ENCODE measurements at places on chromosomes 3 and 15.
A peak's percentile ranks its signal among the peaks of the same experiment; 100 is the strongest.

DNA sequence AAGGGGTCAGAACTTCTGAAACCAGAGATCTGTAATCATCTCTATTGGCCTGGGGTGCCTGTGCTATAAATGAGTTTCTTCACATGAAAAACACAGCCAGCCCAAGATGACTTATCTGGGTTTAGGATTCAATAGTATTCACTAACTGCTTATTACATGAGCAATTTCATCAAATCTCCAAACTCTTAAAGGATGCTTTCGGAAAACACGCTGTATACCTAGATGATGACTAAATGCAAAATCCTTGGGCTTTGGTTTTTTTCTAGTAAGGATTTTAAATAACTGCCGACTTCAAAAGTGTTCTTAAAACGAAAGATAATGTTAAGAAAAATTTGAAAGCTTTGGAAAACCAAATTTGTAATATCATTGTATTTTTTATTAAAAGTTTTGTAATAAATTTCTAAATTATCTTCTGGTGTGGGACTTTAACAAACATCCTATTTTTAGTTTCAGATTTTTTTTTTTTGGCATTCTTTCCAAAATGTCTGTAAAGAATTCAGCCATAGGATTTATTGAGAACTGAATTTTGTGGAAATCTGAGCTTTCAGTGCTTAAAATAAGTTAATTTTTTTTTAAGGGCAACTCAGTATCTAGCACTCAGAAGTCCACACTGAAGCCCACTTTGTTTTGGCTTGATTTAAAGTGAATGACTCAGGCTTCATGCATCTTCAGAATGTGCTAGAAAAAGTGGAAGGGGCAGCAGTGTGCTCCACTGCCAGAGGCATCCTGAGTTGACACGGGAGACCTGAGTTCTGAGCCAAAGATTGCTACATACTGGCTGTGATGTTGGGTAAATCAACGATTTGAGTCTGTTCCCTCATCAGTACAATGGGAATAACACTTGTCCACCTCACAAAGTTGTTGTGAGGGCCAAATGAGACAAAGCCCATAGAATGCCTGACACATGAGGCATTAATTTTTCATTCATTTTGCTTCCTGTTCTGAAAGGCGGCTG, 18.7 kb downstream of the TMEM43 start:
- DNase-seq: no peak

GRCh38 chr3:3170998-3171397, 8.5 kb downstream of the CRBN start:
- no peak for DNase-seq

DNA sequence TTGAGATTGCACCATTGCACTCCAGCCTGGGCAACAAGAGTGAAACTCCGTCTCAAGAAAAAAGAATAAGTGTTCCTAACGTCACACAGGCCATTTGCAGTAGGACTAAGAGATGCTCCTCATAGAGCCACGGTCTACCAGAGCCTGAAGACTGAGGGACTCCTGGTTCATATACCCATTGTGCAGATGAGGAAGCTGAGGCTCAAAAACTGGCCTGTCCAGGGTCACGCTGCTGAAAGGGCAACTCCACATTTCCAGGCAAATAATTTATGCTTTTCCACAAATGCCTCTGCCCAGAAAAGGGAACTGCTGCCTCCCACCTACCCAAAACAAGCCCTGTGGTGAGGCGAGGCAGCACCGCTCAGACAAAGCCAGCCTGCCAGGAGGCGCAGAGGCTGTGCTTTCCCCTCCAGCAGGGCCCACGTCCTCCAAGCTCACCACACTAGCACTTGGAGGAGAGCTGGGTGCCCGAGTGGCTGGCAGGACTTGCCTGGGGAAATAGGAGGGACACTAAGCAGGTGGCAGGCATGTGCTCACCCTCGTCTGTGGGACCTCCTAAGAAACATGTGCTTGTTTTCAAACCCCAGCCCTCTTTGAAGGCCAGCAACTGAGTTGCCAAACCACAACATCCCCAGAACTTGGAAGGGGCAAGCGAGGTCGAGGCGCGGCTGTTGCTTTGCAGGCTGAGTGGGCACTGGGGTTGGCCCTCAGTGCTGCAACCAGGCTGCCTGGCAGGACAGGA, 195.6 kb downstream of the XXYLT1 start:
- DNase-seq: no peak

GRCh38 chr3:105397974-105398373, 31.3 kb downstream of the ALCAM start:
- DNase-seq: no peak

GRCh38 chr3:45048244-45048643, 22.1 kb downstream of the CLEC3B start:
- DNase-seq: no peak

GRCh38 chr15:47688573-47689086, 28.7 kb upstream of the SEMA6D start:
- DNase-seq: no peak

DNA sequence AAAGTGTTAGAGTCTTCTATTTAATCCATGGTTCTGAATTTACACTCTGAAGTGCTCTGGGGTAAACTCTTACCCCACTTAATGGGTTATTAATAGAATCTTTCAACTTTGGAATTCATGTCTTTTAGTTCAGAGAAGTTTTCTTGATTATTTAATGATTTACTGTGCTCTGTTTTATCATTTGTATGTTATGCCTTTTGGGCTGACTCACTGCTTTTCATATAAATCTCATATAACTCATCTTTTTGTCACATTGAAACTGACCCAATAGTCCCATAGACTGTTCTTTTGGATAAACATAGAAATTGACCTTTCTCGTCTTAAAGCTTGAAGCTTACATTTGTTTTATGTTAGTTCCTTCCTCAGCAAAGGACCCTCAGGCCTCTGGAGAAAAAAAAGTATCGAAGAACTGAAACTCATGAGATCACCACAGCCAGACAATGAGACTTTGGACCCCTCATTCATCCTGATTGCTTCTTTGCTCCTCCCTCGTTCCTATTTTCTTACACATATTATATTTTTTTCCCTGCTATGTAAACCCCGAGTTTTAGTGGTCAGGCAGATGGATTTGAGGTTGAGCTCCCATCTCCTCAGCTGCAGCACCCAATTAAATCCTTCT, 229.1 kb upstream of the CBLB start:
- no peak for DNase-seq

- peak; percentile 6 for DNase-seq
Observed at GRCh38 chr15:88498996-88499395, 31.5 kb downstream of the MRPS11 start.

- no peak for DNase-seq
Observed at GRCh38 chr3:108804437-108804836, 18.1 kb upstream of the TRAT1 start.

DNA sequence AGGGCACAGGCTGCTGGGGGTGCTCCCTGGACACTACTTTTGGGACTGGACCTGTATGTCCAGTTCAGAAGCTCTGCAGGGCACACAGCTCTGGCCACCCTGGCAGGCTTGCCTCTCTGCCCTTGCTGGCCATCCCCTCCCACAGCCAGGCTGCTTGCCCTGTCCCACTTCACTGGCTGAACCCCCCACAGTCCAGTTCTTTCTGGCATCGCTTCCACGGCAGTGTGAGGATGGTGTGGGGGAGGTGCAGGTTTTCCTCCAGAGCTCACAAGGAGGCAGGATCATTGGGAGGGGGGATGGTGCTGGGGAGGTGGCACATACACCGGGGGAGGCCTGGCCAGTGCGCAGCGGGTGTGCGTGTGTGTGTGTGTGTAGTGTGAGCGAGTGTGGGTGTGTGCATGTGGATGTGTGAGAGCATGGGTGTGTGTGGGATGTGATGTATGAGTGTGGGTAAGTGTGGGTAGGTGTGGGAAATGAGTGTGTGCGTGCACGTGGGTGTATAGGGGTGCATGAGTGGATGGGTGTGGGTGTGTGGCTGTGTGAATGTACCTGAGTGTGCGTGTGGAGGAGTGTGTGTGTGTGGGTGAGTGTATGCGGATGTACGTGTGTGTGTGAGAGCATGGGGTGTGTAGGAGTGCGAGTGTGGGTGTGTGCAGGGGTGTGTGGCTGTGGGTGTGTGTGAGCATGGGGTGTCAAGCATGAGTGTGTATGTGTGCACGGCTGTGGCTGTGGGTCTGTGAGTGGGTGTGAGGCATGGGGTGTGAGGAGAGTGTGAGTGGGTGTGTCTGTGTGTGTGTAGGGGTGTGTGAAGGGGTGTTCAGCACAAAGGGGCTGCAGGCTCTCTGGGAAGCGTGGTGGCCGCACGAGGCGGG, 155.2 kb downstream of the NSMCE3 start:
- DNase-seq: no peak

- DNase-seq: no peak
Observed at GRCh38 chr15:32838338-32838737, 120.5 kb downstream of the GREM1 start.

DNA sequence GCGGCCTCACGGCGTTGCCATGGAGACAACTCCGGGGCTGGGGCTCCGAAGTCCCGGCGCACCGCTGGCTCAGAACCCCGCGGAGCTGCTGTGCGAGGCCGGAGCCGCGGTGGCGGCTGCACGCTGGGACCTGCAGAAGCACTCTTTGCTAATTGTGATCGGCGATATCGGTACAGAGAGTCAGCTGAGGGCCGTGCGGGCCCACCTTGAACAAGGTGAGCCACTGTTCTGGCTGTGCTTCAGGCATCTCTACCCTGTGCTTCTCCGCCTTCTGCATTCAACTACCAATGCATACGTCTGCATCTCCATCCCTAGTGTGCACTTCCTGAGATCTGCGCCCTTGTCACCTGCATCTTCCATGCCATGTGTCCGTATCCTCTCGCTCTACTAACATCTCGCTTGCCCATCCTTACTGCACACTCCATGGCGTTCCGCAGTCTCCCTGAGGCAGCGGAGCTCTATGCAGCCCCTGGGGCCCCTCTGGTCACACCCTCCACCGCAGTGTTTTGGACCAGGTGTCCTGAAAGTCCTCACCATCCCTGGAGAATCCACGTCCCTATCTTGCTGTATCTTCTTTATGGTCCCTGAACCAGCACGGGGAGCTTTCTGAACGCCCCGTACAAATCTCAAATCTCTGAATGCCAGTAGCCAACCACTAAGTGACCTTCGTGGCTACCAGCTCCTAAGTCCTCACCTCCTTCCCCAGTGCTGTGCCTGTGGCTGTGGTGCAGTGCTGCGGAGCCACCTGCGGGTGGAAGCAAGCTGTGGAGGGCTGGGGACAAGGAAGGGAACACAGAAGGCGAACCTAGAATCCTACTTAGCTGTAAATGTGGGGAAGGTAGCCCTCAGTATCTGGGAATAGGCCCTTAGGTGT, 6.2 kb upstream of the MAP1A start:
- peak; percentile 65 for DNase-seq

GRCh38 chr3:37591116-37591781, 270.4 kb upstream of the CTDSPL start:
- DNase-seq: no peak

DNA sequence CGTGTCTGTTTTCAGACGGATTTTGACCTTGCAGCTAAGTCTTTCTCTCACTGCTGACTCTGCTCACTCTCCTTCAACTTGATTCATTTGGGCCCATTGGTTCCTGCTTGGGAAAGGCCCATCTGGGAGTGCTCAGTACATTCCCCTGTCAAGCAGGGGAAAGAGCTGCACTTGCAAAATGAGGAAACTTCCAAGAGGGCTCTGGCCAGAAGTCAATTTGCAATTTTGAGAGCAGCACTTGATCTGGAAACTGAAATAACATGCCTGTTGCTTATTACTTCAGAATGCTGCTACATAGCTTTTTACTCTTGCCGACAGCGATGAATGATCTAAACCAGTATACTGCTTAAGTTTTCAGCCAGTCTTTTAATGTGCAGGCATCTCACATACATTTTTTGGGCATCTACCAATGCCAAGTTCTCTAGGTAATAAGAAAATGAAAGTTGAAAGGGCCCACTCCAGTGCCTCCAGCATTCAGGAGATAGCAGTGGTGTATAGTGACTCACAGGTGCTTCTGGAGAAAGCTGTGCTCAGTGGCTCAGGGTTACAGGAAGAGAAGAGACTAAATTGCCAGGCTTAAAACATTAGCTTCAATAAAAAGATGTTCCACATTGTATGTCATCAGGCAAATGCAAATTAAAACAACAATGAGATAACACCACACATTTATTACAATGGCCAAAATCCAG, 70.1 kb upstream of the RORA start:
- DNase-seq: no peak

DNA sequence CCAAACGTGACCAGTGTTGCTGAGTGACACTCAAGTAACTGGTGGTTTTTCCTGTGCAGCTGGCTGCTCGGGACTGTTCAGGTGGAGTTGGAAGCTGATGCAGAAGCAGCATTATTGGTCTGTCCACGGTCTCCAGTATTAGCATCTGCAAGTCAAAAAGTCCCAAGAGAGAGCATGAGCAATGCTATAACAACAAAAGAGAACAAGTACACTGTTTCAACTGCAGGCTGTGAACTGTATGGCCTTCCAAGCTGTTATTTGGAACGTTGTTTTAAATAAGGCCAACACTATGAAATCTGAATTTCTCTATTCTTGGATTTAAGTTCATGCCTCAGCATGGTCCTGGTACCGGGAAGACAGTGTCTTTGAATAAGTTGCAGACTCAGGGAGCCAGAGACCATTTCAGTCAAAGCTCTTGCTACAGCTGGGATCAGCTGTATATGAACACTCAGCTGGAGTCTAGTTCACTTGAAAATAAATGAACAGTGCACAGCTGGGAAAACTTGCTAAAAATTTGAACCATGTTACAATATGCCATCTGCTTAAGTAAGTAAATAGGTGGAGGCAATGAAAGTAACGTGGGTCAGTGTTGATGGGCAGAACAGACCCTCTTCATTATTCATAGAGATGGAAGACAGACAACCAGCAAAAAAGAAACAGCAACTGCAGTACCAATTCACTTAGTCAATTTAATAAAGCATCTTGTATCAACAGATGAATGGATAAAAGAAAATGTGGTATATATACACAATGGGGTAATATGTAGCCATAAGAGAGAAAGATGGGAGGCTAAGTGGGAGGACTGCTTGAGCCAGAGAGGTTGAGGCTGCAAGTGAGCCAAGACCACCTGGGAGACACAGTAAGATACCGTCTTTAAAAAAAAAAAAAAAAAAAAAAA, 45.1 kb downstream of the NR1I2 start:
- DNase-seq: no peak

DNA sequence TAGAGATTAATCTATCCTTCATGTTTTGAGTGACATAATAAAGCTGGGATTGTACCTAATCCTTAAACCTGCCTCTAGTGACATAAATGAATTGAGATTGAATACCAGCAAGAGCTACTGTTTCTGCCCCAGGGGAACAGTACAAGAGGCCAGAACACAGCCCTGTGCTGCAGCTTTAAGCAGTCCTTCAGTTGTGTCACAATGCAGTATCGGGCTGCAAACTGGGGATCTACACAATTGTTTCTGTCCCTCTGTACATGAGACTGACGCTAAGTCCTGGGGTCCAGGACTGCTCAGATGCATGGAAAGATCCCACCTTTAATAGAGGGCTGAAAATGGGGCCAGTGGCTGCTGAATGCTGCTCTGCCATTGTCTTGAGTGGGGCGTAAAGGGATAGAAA, 87.5 kb downstream of the MINAR1 start:
- DNase-seq: no peak

DNA sequence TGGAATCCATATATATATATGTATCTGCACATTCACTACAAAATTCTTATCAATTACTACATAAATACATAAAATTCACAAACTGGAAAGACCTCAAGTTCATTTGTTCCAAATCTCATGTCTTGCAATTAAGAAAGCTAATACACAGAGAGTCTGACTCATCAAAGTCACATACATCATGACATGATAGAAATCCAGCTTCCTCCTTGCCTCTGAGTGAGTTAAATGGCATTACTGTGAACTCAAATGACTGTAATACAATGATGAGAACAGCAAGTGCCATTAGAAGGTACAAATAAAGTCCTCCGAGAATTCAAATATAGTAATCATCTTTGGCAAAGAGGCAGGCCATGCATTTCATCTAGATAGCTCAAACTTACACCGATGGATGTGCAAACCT, 55.1 kb upstream of the AGTR1 start:
- DNase-seq: no peak

- DNase-seq: peak; percentile 100
Observed at GRCh38 chr3:129305592-129306091, 27.0 kb downstream of the HMCES start.

Data from COR-L47 (cell line).